ENCODE measurements at places on chromosomes 12 and 14.

DNA sequence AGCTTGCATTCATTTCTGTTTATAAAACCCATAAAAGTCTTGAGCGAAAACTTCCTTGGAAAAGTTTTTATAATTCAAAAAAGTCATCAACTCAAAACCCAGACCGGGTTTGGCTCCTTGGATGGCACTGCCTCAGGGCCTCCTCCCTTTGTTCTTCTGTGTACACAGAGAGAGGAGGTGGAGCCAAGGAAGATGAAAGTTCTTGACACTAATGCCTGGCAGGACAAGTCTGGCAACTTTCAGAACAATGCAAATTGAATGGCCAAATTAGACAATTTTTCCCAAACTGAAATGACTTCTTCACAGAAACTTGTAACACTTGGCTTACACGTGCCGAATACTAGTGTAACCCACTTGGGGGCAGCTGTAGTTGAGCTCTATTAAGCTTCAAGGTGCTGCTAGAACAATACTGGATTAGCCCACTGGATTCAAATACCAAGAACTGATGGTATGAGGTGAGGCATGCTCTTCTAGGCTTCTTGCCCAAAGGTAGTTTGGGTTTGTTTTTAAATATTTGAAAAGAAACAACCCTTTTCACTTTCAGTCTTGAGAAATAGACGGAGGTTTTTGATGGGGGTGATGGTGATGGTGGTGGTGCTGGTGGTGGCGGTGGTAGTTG lies 86.6 kb upstream of the FRMD6 start:
- no peak for DNase-seq

DNA sequence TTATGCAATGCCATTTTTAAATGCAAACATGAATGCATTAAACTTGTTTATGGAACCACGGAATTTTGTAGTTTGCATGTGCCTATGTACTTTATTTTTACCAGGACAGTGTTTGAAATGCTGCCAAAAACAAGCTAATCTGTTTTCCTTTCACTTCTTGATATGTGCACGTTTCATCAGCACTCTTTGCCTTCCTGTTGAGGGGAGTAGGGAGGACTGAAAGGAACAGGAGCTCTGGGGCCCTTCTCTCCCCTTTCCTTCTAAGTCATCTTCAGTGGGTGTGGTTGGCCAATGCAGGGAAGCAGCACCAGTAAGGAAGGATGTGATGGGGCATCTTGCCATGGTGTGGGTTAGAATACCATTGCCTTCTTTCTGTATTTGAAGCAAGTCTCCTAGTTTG lies 12.1 kb upstream of the PPP4R4 start:
- no peak for DNase-seq

DNA sequence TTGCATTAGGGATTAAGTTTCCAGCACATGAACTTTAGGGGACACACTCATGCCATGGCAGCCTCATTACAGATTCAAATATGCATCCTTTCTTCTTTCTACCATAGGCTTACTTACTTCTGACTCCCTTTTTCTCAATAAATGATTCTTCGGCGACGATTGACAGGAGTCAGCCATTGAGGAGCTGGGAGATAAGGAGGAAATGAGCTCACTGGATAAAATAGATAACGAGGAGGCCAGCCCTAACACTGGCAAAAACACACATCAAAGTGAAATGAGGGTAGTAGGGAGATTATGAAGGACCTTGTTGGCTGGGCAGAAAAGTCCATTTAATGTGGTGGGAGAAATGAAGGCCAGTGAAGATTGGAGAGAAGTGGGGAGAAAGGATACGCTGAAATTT lies 172.2 kb downstream of the SLC41A2 start:
- DNase-seq: no peak

DNA sequence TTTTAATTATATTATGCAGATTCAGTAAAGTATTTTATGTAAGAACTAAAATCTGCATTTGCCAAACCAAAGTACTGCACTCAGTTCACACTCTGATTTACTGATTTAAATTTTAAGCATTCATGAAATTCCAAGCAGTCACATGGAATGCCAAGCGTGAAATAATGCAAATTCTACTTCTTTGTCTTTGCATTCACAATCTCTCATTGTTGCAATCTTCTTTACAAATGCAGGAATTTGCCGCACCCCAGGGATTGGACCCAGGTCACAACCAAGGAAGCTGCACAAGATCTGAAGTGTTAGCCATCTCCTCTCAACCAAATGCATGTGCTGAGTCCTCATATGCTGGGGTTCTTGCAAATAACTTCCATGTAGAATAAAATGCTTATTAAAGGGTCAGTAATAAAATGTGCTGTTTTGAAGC lies 71.9 kb downstream of the TUNAR start:
- no peak for DNase-seq

- DNase-seq: no peak
Measured at GRCh38 chr12:123854918-123855317, 92.8 kb downstream of the DNAH10 start.

GRCh38 chr14:38718519-38718918 lies 384.5 kb downstream of the SEC23A start:
- DNase-seq: no peak

- DNase-seq: no peak
Measured at GRCh38 chr12:124808272-124808671, 55.4 kb downstream of the SCARB1 start.

DNA sequence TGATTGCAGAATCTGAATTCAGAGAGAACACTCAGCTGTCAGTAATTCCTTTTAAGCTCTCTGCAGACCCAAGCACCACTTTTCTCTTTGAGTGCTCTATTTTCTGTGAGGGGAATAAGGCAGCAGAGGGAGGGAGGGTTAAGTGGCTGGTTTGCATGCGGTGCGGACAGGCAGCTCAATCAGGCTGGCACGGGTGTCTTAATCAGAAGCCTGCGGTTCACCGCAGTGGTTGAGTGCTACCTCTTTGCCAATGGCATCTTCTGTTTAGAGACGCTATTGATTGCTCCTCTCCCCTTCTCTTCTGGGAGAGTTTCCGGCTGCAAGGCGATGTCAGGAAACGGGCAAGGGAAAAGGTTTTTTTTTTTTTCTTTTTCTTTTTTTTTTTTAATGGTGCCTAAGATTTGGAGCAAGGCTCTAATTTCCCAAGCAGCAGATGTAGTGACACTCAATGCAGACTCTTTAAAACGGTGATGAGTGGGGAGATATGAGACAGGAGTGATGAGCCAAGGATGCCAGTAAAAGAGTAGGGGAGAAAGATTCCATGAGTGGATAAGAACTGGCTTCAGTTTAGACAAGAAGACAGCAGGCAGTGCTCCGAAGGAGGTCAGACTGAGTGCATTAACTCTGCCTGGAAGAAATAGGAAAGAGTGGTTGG lies 533.7 kb upstream of the SEL1L start:
- no peak for DNase-seq

- DNase-seq: peak; percentile 25
Measured at GRCh38 chr12:75452675-75453330, 27.8 kb upstream of the GLIPR1 start.

DNA sequence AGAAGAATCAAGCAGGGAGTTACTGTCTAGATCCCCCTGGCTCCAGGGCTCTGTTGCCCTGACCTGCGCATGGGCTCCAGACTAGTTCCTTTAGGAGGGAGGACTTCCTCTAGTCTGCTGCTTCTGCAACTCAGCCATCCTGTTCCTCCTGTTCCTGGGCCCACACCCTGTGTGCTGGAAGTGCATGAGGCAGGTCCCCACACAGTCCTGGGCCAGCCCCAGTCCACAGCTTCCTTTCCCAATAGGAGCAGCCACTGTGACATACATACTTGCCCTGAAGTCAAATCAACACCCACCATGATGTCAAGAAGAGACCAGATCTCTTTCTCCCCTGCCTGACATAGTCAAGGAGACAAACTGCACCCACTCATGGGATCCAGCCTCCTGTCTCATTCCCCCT lies 1.3 kb downstream of the SDR9C7 start:
- no peak for DNase-seq

- DNase-seq: no peak
Measured at GRCh38 chr12:51323966-51324895, at the start of gene BIN2. BIN2 (minus strand) TSS chr12:51324174; CDS start chr12:51324102, 72 bp downstream.

DNA sequence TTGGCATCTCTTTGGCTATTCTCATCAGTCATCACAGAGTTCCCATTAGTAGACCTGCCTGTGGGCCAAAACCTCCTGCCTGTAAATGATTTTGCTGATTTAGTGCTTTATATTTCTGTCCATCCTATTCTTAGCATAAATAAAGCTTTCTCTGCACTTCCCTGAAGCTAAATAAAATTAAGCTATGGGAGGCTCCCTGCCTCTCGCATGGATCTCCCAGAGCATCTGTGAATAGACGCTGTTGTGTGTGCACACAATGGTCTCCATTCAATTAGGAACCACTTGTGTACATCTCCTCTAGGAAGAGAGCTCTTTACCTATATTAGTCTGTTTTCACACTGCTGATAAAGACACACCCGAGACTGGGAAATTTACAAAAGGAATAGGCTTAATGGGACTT lies 80.4 kb downstream of the PPFIBP1 start:
- DNase-seq: no peak

DNA sequence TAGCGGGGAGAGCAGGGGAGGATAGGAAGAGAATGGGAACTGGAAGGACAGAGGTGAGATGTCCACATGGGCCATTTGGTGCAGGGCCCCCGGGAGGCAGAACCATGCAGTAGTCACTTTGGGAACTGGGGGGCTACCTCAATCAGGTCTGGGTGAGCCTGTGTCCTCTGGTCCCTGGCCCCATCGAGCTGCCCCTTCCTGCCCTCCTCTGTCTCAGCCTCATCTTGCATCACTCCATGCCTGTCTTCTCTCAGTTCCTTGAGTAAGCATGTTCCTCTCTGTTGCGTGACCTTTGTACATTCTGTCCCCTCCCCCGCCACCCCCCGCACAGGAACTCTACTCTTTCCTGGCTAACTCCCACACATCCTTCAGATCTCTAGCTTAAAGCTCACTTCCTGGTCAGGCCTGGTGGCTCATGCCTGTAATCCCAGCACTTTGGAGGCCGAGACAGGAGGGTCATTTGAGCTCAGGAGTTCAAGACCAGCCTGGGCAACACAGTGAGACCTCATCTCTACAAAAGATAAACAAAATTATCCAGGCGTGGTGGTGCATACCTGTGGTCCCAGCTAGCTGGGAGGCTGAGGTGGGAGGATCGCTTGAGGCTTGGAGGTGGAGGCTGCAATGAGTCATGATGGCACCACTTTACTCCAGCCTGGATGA lies 23.2 kb downstream of the FOS start:
- no peak for DNase-seq
